ENCODE measurements at places on chromosomes 1 and 21.

- DNase-seq = no peak
Measured at GRCh38 chr1:167913895-167914496, at the start of gene ADCY10. ADCY10 (minus strand) TSS chr1:167914134; CDS start chr1:167905140, 8,994 bp downstream.

GRCh38 chr1:98102345-98103030 is 181.7 kb upstream of the DPYD start:
- no peak for DNase-seq

GRCh38 chr21:20882462-20883407 is 115.5 kb upstream of the NCAM2 start:
- DNase-seq = peak; percentile 54

- DNase-seq = no peak
Measured at GRCh38 chr1:111249960-111250359, 22.4 kb downstream of the CHI3L2 start.

GRCh38 chr1:43156026-43156425 is 16.1 kb downstream of the EBNA1BP2 start:
- DNase-seq = no peak

DNA sequence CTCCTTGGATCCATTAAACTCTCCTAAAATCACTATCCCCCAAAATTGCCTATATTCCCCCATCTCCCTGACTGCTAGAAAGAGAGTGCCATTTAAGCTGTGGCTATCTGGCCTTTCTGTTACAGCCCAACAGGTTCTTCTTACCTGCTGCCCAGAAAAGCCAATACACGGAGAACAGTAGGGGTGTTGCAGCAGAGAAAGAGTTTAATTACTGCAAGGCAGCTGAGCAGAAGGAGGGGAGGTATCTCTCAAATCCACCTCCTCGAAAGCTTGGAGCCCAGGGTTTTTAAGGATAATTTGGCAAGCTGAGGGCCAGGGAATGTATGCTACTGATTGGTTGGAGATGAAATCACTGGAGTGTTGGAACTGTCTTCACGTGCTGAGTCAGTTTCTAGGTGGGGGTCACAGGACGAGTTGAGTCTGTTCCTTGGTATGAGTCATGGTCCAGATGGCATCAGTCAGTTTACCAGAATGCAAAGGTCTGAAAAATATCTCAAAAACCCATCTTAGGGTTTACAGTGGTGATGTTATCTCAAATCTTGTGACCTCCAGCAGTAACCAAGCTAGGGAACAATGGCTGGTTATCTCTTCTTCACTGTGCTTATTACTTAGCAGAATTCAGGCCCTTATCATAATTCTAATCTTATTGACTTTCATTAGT is 89.8 kb downstream of the SMYD3 start:
- peak; percentile 51 for DNase-seq

GRCh38 chr1:244444854-244445253 is 6.9 kb downstream of the ADSS2 start:
- DNase-seq = no peak

- DNase-seq = no peak
Measured at GRCh38 chr1:6732942-6733341, 31.3 kb upstream of the DNAJC11 start.

- no peak for DNase-seq
Measured at GRCh38 chr1:224042557-224043118, 71.3 kb upstream of the FBXO28 start.

DNA sequence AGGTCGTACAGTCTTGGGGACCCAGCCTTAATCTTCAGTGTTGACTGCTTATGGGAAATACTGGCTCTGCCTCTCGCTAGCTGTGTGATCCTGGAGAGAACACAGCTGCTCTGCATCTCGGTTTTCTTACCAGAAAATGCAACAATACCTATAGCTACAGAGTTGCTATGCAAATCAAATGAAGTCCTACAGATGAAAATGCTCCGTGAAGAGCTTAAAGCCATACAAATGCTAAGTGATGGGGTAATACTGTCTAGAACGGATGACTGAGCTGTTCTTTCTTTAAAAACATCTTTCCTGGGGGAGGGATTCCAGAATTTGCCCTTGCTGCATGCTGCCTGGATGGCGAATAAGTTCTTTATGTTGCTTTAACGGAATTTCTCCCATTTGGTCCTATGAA is 132.0 kb downstream of the ZBTB18 start:
- DNase-seq = no peak

DNA sequence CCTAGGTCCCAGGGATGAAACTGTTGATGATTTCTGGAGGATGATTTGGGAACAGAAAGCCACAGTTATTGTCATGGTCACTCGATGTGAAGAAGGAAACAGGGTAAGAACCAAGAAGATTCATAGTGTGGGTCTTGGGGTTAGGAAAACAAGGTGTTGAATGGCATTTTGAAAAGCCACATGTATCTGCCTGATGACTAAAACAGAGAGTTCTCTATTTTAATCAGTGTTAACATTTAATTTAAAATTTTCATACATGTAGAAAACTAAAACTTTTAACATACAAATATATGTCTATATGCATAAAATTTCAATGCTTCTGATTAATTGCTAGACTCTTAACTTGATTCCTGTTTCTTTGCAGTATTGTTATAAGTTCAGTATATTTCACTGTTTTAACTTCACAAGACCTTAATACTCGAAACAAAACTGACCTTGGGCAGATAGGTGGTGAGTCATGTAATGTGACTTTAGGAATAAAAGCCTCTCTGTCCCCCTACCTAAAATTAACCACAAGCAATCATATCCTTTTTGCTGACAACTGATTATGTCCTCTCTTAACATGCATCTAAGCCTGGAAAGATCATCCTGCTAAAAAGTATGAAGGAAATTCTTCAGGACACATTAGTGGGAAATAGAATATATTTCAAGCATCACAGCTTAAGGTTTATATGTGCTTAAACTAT is 95.6 kb downstream of the PTPRC start:
- peak; percentile 8 for DNase-seq

GRCh38 chr1:184935920-184936798 is 38.1 kb downstream of the NIBAN1 start:
- DNase-seq = no peak

- no peak for DNase-seq
Measured at GRCh38 chr1:89659322-89660081, 26.6 kb downstream of the LRRC8C start.

GRCh38 chr1:155002464-155003226 is at the start of gene ZBTB7B:
ZBTB7B (plus strand) TSS chr1:155002802; CDS start chr1:155014661, 11,859 bp downstream.
- DNase-seq = peak; percentile 57

- peak; percentile 13 for DNase-seq
Measured at GRCh38 chr1:218281285-218281684, 3.8 kb upstream of the RRP15 start.

DNA sequence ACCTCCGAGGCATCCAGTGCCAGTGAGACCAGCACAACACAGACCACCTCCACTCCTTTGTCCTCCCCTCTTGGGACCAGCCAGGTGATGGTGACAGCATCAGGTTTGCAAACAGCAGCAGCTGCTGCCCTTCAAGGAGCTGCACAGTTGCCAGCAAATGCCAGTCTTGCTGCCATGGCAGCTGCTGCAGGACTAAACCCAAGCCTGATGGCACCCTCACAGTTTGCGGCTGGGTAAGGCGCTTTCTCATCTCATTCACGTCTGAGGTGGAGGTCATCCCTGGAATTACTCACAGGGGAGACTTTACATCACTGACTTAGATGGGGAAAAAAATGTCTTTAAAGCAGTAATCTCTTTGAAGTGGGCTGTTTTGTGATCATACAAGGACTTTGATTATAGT is 106.3 kb downstream of the CD247 start:
- no peak for DNase-seq

DNA sequence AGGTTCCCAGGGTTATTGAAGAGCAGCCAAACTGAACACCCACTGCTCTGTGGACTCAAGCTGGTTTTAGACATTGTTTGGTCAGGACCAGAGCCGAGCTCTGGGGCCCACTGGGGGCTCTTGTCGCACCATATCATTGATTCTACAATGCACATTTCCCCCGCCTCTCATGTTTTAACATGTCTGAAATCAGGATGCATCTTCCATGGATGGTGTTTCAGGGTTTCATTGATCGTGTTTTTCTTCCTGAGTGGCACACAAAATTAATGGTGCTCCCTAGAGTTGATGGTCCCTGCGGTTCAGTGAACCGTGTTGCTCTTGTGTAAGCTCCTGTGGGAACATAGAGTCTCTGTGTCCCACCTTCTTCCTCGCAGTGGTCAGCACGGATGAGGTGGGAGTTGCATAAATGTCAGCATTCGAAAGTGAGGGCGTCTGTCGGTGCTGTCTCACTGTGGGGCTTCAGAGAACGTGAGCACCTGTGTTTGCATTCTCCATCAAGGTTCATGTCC is 38.3 kb downstream of the GALNT2 start:
- no peak for DNase-seq

- no peak for DNase-seq
Measured at GRCh38 chr1:151067185-151067584, 3.4 kb upstream of the GABPB2 start.

GRCh38 chr1:218259800-218260199 is 25.3 kb upstream of the RRP15 start:
- peak; percentile 63 for DNase-seq

DNA sequence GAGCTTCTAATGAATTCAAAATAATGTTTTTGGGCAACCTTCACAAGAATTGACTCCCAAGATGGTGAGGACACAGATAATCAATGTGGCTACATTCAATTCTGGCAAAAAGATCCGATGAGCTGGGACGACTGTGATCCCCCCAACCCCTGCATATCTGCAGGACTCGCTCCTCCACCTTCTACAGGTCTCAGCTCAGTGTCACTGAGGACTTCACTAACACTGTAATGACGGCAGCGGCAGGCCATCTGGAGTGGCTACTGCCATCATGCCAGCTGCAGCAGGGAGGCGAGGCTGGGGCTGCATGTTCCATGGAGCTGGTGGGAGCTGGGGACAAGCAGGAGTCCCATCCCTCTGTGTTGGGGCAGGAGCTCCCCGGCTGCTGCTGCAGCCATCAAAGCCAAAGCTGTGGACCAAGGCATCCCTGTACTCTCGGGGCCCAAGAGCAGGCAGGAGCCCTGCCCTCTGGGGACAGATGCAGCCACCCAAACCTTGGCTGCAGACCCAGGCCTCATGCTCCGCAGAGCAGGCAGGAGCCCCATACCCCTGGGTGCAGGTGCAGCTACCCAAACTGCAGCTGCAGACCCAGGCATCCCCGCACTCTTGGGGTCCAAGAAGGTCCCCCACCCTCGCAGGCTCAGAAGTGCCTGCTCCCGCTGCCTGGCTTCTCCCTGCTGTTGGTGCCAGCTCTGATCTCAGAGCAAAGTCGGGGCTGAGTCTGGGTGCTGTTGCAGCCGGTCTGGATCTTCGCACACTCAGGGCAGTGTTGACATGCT is 12.2 kb upstream of the DHRS3 start:
- no peak for DNase-seq

GRCh38 chr1:160083968-160084770 is 2.8 kb downstream of the KCNJ9 start:
- DNase-seq = peak; percentile 24

All from NB4 (cell line).